ENCODE measurements at places on chromosomes 4 and X. TPM values are rescaled to one million over a fixed set of nuclear protein-coding genes. Genes with fewer than 3 reads are reported as not detected.

DNA sequence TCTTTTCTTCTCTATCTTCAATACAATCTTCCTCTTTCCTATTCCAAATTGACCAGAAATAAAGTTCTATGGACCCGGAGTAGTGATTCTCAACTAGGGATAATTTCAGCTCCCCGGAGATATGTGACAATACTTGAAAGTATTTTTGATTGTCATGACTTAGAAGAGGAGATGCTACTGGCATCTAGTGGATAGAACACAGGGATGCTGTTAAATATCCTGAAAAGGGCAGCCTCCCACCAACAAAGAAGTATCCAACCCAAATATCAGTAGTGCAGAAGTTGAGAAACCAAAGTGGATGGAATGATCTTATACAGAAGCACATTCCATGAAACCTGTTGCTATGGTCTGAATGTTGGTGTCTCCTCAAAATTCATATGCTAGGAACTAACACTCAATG lies 65.7 kb upstream of the NDST3 start:
- no peak for DNase-seq

DNA sequence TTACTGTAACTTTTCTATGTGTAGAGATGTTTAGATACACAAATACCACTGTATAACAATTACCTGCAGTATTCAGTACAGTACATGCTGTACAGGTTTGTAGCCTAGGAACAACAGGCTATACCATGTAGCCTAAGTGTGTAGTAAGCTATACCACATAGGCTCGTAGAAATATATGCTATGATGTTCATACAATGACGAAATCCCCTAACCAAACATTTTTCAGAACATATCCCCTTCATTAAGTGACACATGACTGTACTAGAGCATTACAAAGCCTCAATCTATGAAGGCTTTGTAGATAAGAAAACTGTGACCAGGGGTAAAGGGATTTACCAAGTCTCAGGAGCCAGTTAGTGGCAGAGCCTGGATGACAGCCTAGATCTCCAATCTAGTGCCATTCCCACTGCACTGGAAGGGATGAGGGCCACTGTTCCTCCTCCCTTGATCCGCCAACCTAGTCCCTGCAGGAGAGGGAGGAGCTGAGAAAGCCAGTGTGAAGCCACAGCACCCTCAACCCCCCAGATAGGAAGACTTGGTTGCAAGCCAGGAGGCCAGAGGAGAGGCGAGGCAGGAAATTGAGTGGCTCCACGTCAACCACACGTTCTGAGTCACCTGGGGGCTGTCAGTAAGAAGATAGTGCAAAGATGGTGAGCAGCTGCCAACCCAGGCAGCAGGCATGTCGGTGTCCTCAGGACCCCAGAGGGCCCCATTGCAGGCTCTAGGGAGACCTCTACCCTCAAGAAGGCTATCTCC lies 227.7 kb downstream of the BCOR start:
- no peak for DNase-seq

Gene HDX
- total RNA-seq = 4.5 TPM

DNA sequence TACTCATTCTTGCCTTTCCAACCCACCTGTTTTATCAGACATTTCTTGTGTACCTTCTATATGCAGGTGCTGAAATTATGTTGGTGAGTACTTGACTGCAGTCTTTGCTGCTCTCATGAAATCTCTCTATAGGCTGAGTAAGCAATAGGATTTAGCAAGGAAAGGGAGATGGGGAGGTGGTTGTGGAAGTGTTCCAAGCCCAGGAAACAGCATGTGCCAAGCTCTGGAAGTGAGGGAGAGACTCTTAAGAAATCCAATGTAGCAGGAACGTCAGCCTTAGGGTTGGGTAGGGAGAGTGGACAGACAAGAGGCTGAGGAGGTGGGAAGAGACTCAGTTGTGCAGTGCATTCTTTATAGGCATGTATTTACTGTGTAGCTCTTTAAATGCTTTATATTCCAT lies 5.6 kb downstream of the SEPTIN11 start:
- no peak for DNase-seq

DNA sequence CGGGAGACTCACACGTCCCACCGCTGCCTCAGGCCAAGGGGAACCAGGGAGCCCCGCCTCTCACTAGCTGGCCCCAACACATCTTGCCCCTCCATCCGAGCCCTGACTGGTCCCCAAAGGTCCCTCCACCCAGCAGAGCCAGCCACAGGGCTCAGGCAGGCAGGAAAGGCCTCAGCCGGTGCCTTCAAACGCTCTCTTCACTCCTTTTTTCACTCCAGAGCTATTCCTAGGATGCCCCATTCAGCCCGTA lies 1.5 kb upstream of the ARHGAP4 start:
- DNase-seq = no peak

DNA sequence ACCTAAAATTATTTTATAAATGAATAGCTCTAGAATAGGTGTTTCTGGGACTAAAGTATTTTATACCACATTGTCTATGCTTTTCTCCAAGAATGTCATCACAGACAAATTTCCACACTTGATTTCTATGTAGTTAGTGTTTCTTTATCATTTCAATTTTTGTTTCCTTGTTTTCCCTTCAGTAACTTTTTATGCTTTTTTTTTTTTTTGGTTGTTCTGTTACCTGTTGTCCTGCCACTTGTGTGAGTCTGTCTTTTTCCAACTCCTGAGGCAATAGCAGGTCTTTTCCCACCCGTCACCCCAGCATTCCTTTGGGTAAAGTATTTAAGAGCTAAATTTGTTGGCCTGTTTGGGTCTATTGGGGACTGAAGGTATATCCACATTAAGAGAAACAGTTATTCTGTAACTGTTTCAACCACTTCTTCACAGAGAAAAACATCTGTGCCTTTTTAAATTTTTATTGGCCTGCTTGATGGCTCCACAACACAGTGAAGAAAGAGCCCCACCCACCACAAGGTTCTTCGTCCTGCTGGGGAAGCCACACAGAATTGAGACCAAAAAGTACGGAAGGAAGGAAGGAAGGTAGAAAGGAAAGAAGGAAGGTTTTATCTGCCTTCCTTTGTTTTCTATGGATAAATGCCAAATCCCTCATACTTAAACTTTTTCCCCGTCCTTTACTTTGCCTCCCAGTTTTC lies 17.7 kb upstream of the GPC3 start:
- DNase-seq = no peak
